ENCODE measurements at places on chromosomes 4 and X. TPM values are rescaled to one million over a fixed set of nuclear protein-coding genes. Genes with fewer than 3 reads are reported as not detected.
A peak's percentile ranks its signal among the peaks of the same experiment; 100 is the strongest.

- DNase-seq: no peak
These were observed 82.1 kb downstream of the EFNB1 start for GRCh38 chrX:68910731-68911428.

DNA sequence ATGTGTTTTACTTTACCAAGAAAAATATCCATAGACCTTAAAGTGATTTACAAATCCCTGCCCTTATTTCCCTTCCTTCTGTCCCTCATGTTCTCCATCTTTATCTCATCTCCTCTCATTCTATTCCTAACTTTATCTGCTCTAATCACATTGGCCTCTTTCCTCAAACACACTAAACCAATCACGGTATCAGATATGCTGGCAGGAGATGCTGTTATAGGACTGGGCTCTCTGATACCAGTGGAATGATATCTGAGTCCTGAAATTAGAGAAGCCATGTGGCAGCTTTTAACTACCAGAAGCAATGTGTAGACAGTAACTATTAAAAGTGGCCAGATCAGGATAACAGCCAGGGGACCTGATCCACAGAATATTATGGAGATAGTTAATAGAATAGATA lies 49.9 kb upstream of the GIMD1 start:
- no peak for DNase-seq

Gene CPLX1
- polyA plus RNA-seq: 2.0 TPM

GRCh38 chr4:86338521-86338920 lies 21.3 kb downstream of the MAPK10 start:
- no peak for DNase-seq

Gene C4orf54
- not detected for polyA plus RNA-seq

DNA sequence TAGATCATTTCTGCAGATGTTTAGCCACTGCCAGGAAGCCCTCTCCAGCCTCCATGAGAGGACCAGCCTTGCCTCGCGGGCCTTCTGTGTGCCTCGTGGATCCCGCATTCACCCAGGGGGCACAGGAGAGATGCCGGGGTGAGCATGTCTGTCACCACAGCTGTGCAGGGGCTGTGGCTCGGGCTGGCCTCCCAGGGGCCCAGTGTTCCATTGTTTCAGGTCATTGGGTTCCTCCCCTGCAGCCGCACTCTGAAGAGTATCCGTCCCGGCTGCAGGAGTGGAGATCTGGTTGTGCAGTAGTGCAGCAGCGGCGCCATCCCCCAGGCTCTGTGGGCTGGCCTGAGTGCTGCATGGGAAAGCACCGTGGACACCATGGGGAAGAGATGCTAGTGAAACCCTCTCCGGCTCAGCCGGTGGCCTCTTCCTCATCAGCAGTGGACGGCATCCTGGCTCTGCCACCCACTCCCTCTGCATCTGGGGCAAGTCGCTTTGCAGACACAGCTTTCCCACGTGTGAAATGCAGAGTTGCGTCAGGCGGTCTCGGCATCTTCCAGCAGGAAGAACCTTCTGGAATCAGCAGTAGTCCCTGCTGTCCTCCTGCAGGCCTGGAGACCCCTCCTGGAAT lies 29.1 kb downstream of the TBC1D14 start:
- no peak for DNase-seq

GRCh38 chrX:8289523-8289922 lies 118.5 kb upstream of the VCX2 start:
- no peak for DNase-seq

Gene TRMT44
- 13.2 TPM for polyA plus RNA-seq

GRCh38 chr4:52617336-52618020 lies 41.6 kb downstream of the USP46 start:
- DNase-seq: no peak

GRCh38 chrX:81286608-81287007 lies 84.7 kb downstream of the SH3BGRL start:
- DNase-seq: no peak

DNA sequence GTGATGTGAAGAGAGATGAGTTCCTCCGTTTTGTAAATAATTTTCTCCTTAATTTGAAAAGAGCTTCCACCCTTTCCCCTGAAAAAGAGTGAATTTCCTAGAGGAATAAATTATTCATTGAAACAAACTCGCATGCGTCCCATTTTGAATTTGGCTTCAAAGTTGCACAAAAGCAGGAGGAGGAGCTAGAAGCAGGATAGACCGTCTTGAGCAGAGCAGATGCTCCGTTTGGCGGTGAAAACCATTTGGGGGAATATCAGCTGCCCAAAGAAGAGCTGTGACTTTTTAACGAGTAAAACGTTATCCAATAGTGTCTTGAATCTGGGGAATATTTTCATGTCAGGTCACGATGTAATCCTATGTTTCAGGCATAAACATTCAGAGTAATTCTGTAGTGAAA lies 42.0 kb downstream of the FAM149A start:
- no peak for DNase-seq

DNA sequence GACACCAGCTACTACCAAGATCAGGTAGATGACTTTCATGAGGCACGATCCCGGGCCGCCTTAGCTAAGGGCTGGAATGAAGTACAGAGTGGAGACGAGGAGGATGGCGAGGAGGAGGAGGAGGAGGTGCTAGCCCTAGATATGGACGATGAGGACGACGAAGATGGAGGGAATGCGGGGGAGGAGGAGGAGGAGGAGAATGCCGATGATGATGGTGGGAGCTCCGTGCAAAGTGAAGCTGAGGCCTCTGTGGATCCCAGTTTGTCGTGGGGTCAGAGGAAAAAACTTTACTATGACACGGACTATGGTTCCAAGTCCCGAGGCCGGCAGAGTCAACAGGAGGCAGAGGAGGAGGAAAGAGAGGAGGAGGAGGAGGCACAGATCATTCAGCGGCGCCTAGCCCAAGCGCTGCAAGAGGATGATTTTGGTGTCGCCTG lies 481 bp downstream of the UTP3 start:
- DNase-seq: peak; percentile 23

GRCh38 chr4:176833400-176834175 lies 40.9 kb upstream of the VEGFC start:
- DNase-seq: no peak

GRCh38 chr4:17699380-17699779 lies 82.0 kb downstream of the FAM184B start:
- no peak for DNase-seq

GRCh38 chr4:178941975-178942374 lies 1499.7 kb upstream of the AGA start:
- no peak for DNase-seq

- DNase-seq: no peak
These were observed 156.0 kb upstream of the ANKRD50 start for GRCh38 chr4:124868495-124868894.

Gene SMARCAD1
- 18.3 TPM for polyA plus RNA-seq

Gene DOK7
- 1.1 TPM for polyA plus RNA-seq

DNA sequence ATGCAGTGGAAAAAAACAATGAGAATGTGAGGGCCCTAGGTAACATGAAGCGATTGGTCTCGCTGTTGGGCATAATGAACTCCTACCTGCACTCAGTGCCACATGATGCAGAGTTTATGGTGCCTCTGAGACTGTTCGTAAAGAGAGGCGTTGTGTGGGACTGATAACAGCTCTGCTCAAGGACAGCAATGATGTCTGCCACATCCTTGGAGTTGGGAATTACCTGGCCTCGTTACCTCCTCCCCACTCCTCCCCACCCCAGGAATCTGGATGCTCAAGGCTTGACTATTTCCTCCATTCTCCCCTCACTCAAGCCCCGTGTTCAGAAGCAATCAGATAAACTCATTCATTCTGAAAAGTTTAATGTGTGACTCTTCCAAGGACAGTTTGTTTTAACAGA lies 148.0 kb upstream of the JADE1 start:
- DNase-seq: peak; percentile 67

- no peak for DNase-seq
These were observed 25.5 kb upstream of the FAM120C start for GRCh38 chrX:54208531-54208930.

DNA sequence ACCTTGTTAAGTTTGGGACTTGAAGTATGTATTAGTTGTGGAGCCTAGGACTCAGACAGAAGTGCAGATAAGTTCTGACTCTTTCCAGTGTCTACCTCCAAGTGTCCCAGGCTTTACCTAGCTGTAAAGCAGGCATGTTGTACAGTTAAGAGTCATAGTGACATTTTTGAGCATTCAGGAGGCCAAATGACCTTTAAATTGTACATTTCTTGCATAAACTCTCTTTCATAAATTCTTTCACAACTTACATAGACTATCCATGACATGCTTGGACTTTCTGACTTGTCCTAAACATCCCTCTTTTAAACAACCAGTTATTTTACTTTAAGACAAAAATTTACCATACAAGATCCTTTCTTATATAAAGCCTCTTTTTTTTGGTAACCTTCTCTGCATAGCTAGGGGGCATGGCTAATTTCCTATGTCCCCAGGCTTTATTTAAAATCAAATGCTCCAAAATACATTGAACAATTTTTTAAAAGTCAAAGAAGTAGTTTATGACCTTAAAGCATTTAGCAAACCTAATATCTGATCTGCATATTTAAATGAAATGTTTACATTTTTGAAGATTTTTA lies 40.1 kb upstream of the UGT8 start:
- DNase-seq: no peak

- peak; percentile 77 for DNase-seq
These were observed 200.4 kb downstream of the PTTG2 start for GRCh38 chr4:38160487-38161207.

DNA sequence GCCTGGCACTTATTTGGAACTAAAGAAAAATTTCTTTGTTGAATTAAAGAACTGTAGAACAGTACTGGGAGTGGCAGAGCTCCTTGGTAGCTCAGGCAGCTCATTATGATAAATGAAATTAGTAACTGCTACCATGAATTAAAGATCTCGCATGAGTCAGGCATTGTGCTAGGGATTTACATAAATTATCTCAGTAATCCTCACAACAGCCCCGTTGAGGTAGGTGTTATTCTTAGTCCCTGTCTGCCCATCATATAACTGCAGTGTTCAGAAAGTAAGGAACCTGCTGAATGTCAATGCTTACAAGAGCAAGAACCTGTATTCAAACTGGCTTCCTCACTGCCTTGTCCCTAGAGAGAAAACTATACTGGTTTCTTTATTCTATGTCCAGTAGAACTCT lies 108.3 kb downstream of the NLGN4X start:
- no peak for DNase-seq

DNA sequence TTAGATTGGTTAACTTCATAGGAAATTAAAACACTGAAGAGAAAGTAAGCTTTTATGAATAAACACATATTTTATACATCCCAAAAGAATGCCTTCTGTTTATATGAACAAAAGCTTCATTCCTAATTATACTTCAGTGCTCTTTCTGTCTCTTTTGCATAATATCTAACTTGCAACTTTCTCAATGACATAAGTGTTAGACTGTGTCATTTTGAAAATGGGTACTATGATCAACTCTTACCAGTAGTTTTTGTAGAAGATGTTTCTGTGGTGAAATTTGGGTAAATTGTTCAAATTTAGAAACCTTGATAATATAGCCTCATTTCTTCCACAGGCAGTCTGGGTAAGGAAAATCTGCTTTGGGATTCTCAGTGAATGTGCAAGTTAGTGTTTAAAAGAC lies 991.4 kb downstream of the CCSER1 start:
- no peak for DNase-seq

DNA sequence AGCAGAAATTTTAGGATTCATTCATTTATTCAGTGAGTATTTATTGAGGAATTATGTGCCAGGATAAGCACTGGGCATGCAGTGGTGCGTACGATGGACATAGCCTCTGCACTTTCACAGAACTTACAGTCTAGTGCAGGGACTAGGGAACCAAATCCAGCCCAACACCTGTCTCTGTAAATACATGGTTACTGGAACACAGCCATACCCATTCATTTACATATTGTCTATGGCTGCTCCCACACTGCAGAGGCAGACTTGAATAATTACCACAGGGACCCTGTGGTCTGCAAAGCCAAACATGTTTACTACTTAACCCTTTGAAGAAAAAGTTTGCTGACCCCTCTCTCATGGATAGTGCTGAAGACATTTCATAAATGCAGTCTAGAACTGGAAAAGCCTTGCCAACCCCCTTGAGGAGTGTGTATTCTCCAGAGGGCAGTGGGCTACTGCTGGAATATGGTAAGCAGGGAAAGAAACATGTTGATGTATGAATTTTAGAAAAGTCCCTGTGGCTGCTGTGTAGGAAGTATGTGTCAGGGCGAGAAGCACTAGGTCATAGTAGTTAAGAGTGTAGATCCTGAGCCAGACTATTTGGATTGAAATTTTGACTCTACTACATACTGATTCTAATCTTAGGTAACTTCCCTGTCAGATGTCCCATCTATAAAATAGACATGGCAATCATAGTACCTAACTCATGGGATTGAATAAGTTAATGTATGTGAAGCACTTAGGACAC lies 75.5 kb downstream of the GALNT7 start:
- no peak for DNase-seq

DNA sequence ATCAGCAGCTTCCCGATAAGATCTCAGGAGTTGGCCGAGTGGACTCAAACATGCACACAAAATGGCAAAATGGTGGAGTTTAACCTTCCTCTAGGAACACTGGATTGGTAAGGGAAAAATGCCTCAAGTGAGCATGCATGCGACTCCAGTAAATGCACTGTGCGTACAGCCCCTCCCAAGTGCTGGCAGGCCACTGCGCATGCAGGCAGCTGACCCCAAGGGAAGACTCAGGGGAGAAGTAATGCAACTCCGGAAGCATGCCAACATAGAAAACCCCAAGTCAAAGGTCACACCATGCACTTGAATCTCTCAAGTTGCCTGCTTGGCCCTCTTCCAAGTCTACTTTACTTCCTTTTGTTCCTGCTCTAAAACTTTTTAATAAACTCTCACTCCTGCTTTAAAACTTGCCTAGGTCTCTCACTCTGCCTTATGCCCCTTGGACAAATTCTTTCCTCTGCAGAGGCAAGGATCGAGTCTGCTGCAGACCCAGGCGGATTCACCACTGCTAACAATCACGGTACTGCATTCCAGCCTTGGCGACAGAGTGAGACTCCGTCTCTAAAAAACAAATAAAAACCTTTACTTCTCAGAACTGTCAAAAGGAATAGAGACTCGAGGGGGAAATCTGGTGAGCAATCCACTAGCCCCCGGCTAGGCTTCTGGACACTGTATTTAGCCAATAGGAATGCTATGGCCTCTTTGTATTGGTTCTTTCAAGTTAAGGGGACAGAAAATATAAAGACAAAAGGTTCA lies 33.5 kb downstream of the NYX start:
- DNase-seq: no peak

DNA sequence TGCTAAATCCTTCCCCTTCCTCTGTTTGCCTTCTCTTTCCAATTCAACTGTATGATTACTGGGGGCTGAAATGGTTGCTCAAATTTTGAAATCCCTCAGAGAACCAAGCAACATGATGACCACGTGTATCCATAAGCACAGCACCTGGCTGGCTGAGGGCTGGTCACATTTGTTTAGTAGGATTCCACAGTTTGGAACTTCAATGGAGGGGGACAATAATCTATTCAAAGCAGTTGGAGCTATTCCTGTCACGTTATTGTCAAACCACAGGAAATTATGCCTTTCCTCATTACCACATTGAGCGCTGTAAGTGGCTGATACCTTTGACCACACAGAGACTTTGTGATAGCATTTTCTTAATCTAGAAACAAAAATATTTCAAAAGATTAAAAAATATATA lies 7.0 kb downstream of the TMSB4X start:
- no peak for DNase-seq
